ENCODE measurements at places on chromosomes 11 and 22.

GRCh38 chr22:29827091-29827490, 11.0 kb downstream of the ASCC2 start:
- DNase-seq: no peak

- DNase-seq: no peak
Measured at GRCh38 chr22:45657701-45658100, 13.9 kb upstream of the ATXN10 start.

DNA sequence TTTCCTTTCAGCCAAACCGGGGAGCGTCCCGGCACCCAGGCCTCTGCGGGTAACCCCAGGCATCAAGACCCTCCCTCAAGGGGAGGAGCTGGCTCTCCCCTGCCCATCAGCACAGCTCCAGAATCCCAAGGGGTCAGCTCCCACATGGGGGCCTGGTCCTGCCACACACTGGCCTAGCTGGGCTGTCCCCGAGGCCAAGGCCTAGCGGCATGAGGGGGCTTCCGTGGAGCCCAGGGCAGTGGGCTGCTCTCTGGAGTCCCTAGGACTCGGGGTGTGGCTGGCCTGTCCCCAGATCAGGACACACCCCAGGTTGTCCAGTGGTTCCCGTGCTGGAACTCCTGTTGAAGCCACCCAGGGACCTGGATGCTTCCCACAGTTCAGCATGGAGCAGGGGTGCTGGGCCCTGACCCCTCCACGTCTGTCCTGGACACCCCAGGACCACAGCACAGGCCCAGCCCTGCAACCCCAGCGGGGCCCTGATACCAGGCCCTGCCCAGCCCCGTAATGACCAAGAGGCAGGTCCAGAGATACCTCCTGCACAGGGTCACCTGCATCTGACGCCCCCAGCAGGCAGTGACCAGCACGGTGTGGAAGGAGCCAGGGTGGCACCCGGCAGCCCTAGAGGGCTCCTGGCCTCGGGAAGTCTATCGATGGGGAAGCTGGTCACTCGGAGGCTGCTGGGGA, 5.5 kb downstream of the HRAS start:
- DNase-seq: no peak

- no peak for DNase-seq
Measured at GRCh38 chr11:130052567-130052966, 17.1 kb upstream of the APLP2 start.
